Activated CD4-positive, alpha-beta T cell treated with anti-CD3 and anti-CD28 coated beads, Interleukin-2, amount 50 U/mL, for 1 hour (primary cell): ENCODE measurements at places on chromosomes 5 and 9.

DNA sequence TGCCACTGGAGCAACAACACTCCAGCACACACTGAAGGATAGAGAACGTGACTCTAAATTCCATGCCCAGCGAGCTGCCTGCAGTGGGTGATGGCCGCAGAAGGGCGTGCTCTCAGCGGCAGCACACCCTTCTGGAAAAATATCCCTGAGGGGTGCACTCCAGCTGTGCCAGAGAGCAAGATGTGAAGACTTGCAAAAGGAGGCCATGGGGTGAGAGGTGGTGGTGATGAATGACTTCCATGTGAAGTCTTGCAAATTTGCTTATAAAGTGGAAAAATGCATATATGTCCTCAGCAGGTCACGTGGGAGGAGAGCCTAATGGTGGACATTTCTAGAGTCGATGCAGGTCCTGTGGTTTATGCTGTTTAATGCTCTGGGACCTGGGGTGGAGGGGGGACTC lies 39.8 kb upstream of the COL5A1 start:
- DNase-seq: no peak

DNA sequence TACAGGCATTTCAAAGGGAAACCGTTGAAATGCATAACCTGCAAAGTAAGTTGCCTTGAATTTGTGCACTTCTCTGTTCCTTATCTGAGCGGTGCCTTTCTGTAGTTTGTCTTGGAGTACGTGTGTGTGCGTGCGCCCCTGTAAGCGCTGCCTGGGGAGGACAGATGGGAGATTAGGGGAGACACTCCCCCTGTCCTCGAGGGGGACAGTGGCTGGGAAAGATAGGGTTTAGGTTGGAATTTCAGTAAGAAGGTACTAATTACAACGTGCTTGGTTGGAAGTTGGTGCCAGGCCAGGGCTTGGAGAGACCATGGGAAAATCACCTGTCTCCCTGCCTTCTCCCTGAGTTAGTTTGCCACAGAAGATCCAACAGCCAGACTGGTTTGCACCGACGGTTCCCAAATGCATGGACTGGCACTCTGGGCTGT lies 73.2 kb downstream of the PIK3R1 start:
- no peak for DNase-seq

DNA sequence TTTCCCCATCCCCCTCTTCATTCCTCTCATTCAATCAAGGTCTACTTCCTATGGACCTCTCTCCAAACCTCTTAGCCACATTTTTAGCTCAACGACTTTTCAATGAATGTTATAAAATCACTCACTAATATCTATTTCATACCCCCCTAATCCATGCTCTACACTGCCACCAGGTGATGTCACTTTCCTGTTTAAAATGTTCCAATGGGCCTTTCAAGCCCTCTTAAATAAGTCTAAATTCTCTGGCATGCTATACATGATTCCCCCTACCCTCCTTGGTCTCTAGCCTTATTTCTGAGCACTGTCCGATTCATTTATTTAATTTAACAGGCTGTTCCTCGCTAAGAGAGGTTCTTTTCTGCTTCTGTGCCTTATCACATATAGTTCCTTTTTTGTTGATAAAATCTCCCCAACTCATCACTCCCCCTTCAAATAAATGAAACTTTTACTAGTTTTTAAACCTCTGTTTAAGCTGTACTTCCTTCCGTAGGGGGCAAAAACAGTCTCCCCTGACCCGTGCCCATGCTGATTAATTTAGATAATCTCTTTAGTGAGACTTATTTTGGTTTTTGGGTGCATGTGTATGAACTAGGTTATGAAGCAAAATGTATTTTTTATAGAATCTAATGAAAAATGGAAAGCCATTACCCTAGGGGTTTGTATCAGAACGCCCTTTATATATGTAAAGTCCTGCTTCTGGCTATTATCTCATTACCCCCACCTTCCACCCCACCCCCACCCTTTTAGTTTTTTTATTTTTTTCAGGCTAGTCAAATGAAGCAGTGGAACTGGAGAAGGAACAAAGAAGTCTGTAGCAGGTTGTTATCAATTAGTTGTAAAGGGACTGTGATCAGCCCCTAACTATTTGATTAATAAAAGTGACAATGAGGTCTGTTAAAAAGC lies 9.0 kb downstream of the ABHD17B start:
- DNase-seq: no peak

GRCh38 chr5:125659316-125660023 lies 763.7 kb upstream of the GRAMD2B start:
- no peak for DNase-seq

DNA sequence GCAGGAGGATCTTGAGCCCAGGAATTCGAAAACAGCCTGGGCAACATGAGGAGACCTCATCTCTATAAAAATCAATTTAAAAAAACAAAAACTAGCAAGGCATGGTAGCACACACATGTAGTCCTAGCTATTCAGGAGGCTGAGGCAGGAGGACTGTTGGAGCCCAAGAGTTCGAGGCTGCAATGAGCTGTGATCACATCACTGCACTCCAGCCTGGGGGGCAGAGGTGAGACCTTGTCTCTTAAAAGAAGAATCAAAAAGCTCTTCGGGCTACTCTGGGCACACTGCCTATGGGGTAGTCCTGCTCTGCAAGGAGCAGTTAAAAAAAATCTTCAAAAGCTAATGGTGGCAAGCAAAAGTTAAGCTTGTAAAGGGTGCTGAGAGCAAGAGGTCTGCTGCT lies 23.5 kb downstream of the SKP1 start:
- no peak for DNase-seq

DNA sequence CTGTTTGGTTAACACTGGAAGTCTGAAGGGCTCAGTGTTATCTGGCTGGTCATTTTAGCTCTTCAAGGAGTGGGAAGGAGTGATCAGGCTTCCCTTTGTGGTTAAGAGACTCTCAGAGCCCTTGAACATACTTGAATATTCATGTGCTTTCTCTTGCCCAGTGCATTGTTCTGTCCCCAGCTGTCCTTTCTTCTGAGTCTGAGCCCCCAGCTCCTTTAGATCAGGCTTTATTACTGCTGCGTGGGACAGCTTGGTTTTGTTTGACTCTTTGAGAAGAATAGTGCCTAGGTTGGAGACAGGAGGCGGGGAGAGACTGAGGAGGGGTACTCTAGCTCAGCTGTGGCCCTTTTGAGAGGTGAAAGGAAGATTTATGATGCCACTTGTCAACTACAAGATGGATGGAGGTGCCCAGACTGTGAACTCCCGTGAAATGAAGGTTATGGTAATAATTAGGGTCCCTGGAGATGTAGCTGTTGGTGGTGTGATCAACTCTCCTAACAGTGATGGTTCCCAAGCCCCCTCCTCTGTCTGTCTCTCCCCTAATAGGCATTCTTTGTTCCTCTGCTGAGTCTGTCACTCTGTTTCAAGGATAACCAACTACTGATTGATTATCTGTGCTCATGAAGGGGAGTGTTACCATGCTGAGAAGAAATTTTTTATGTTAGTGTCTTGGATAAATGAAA lies 83.1 kb upstream of the GLRA1 start:
- DNase-seq: no peak

DNA sequence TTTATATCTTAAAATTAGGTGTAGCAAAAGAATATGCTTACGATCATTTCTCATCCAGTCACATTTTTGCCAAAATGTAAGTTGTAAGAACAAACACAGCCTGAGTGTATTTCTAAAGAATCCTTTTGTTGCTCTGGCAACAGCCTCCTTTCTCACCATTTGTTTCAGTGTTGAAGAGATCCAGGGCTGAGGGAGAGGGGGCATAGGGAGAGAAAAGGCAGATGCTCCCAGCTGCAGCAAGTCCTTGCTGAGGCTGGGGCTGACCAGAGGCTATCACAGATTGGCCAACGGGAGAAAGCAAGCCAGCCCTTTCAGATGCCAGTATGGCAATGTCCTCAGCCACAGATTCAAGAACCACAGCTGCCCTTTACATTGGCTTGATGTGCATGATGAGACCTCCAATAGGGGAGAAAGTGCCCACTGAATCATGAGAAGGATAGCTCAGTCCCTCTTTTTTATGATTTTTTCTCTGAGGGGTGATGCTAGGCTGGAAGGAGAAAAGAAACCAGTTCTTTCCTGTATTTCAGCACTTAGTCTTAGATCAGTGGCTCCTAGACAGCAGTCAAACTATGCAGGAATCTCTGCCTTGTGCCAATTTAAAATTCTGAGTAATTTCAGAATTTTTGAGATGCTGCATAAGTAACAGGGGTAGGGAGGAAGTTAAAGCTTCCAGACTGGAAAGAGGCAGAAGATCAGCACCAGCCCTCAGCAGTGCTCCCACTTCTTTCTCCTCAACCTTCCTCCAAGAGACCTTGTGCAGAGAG lies 142.1 kb downstream of the LHFPL2 start:
- DNase-seq: no peak

DNA sequence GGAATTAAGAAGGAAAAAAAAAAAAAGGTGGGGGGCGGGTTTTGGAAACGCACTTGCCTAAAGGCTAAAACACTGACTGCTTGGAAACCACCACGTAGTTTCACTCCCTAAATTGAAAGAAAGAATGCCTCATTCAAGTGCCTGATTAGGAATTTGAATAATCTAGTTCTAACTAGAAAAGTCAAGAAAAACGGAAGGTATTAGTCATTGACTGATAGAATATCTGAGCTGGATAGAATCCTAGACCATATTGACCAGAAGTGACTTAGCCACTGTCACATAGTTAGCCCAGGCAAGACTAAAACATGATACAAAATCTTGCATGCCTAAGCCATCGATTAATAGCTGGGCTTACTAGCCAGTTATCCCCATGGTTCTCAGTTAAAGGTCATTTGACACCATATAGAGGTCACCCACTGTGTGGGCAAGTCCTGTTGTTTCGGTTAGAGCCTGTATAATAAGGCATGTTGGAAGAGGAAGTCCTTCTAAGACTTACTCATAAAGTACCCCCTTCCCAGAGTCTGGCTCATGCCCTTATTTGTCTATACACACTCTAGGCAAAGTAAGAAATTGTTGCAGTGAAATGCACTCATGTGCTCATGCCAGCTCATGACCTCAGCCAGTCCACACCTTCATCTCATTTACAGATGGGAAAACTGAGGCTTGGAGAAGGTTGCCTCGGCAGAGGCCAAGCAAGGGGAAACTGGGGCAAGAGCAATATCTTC lies 40.2 kb downstream of the SH3RF2 start:
- no peak for DNase-seq

GRCh38 chr5:35877655-35878054 lies 21.0 kb downstream of the IL7R start:
- no peak for DNase-seq
